Activated naive CD8-positive, alpha-beta T cell treated with anti-CD3 and anti-CD28 coated beads, Interleukin-2, amount 50 U/mL, for 24 hours (primary cell): ENCODE measurements at places on chromosomes 3 and 15.

DNA sequence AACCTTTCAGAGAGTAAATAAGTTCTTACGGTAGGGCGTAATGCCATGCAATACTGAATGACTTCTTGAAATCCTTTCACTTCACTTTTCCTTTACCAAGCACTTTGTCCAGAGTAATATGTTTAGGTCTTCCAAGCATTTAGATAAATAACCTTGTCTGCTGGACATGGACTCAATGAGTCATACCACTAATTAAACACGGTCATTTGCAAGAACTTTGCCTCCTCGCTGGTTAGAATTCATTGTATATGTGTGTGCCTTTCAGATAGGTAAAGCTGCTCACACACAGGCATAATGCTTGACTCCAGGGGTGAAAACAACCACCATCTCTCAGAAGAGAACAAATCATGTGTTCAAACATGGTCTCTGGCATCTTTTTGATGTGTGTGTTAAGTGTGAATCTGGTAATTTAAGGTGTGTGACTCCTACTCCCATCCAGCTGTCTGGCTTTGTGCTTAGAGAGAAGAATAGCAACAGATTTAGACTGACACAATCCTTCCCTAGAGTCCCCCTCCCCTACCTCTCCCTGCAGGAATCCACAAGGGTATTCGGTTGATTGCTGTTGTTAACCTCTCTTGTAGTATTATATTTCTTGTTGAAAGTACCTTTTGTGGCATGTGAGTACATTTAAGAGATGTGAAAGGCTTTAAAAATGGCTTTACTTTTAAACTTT, 419.0 kb downstream of the CNTN4 start:
- no peak for DNase-seq

DNA sequence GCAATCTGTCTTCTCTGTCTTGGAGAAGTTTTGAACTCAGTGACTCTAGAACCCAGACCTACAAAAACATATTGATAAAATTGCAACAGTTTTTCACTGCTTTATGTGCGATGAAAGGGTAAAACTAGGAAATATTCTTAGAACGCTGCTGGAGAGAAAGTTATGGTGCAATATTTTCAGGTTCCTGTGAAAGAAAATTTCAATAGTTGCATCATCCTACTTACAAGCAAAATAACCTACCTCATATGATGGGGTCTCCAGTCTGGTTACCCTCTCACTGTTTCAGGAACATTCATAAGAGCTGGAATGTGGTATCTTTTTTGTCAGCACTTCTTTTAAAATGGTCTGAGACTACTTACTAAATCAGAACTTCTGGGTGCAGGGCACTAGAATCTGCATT, 27.1 kb downstream of the GATM start:
- DNase-seq, result no peak

- no peak for DNase-seq
These were observed 26.7 kb upstream of the TGM5 start for GRCh38 chr15:43293432-43293831.

DNA sequence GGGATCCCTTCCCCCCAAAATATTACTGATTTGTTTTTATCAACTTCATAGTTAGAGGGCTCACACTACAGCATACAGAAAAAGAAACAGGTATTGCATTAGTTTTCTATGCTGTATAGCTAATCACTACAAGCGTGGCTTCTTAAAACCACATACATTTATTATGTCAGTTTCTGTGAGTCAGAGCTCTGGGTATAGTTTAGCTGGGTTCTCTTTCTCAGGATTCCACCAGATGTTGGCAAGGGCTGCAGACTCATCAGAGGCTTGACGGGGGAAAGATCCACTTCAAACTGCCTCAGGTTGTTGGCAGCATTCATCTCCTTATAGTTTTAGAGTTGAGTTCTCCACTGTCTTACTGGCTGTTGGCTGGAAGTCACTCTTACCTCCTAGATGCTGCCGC, 328.0 kb downstream of the NLGN1 start:
- DNase-seq, result no peak

GRCh38 chr15:89419370-89419984, 76.9 kb downstream of the RHCG start:
- DNase-seq, result peak; percentile 50

DNA sequence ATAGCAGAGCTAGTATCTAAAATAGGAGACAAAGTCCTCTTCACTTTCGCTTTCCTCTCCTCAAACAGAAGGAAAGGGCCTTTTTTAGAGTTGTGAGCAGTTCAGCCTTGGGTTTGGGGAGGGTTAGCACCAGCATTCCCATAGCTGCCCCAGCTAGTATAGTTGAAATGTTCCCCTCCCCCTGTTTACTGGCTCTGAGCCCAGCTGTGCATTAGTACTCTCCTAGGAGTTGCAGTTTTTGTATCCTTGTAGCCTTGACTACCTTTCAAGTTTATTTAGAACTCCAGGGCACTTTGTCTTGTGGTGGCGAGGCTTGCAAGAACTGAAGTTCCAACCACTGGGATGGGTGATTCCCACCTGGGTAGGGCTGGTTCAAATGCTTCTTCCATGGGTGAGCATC, 245.1 kb upstream of the NAALADL2 start:
- DNase-seq, result no peak

DNA sequence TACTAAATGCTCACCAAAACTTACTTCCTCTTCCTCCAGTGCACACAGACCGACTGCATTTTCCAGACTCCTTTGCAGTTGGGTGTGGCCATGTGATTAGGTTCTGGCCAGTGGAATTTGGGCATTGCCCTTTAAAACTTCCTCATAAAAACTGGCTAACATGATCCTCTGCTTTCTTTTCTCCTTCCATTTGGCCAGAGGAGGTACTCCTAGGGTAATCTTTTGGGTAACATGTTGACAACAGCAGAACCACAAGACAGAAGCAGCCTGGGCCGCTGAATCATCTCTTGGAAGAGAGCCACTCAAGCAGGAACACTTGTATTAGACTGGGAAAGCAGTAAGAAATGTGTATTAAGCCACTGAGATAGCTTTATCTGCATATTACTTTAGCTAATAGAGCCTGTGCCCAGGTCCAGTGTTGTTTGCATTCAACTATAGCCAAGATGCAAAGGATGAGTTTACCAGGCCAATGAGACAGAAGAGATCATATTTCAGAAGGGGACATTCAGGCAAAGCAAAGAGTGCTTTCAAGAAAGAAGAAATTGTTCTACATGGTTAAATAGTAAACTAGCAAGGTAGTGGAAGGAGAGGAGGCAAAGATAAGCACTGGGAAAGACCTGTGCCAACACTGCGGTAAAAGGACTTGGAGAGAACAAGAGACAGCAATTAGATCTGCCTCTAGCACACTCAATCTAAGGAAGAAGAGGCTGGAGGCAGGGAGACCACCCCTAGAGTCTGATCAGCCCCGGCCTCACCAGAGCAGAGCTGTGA, 79.8 kb downstream of the PLCH1 start:
- DNase-seq, result no peak

GRCh38 chr3:51395493-51396213, 4.6 kb downstream of the RBM15B start:
- no peak for DNase-seq

GRCh38 chr3:72582211-72582878, 265.9 kb downstream of the SHQ1 start:
- no peak for DNase-seq

DNA sequence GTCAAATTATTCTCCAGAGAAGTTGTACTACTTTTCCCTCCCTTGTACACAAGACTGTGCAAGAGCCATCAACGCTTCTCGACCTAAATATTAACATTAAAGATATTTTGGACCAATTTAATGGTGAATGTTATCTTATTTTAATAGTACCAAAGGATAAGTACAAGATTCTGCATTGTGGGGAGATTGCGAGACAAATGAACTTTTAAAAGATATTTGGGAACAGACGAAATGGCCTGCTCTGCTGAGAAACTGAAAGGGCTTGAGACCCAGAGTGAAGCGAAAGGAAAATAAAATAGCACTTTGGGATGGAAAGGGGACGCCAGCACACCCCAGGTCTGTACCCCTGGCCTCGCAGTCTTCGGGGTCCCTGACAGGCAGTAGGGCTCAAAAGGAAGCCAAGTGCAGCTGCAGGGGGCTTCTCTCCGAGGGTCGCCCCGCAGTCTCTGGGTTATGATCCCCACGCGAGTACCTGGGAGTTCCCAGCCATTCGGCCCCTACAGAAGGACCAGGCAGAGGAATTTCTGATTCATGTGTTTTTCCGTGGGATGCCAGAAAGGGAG, 97.6 kb upstream of the VGLL3 start:
- DNase-seq, result no peak

DNA sequence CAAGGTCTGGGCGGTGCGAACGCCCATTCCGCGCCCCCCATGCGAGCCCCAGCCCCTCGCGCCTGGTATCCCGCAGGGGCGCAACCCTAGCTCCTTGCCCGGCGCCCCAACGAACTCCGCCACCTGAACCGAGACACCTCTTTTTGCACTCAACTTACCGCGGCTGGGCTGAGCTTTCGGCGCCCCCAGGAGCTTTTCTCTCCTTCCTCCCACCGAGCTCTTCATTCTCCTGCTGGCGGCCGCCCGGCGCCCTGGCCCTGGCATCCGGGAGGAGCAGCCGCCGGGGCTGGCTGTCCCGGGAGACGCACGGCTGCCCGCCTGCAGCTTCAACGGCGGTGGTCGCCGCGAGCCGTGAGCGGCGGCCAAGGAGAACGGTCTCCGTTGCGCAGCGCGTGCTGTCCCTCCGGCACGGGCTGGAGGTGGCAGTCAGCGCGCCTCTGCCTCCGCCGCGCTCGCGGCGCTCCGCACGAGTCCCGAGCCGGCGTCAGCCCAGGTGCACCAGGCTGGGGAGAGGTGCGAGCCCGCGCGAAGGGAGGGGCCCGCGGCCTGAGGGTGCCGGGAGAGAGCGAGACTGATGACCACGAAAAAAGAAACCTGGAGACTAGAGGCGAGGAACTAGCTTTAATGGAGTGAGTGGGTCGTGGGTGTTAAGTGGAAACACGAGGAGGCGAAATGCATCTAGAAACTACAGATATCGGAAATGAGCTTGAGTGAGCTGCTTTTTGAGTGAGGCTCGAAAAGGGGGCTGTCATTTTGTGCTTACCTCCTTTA, 621.5 kb upstream of the ZNF385D start:
- DNase-seq, result peak; percentile 1

GRCh38 chr15:40857601-40858341, 13.9 kb downstream of the SPINT1 start:
- DNase-seq, result peak; percentile 86

- no peak for DNase-seq
These were observed 42.4 kb downstream of the CP start for GRCh38 chr3:149179220-149179619.

DNA sequence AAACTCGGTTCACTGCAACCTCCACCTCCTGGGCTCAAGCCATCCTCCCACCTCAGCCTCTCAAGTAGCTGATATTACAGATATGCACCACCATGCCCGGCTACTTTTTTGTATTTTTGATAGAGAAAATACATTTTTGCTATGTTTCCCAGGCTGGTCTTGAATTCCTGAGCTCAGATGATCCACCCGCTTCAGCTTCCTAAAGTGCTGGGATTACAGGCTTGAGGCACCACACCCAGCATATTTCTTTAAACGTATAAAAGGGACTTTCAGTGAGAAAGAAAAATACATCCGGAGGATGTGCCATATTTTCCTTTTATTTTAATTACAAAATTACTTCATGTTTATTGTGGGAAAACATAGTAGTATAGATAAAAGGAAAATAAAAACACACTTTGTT, 55.2 kb downstream of the RPL39L start:
- no peak for DNase-seq

- DNase-seq, result no peak
These were observed 141.3 kb upstream of the ATP2B2 start for GRCh38 chr3:10646531-10647335.

DNA sequence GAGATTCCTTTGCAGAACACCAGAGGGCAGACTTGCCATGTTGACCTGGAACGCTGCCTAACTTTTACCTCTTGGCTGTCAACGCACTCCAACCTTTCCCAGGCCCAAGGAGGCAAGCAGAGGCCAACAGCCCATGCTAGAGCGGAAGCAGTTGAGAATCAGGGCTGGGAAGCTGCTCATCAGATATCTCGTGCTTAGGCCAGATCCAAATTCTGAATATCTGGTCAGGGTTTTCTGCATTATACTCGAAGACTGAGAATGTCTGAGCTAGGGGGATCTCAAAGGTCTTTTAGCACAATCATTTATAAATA, 2.5 kb downstream of the XIRP1 start:
- peak; percentile 58 for DNase-seq

GRCh38 chr3:99868311-99868646, 50.6 kb downstream of the CMSS1 start:
- DNase-seq, result no peak

DNA sequence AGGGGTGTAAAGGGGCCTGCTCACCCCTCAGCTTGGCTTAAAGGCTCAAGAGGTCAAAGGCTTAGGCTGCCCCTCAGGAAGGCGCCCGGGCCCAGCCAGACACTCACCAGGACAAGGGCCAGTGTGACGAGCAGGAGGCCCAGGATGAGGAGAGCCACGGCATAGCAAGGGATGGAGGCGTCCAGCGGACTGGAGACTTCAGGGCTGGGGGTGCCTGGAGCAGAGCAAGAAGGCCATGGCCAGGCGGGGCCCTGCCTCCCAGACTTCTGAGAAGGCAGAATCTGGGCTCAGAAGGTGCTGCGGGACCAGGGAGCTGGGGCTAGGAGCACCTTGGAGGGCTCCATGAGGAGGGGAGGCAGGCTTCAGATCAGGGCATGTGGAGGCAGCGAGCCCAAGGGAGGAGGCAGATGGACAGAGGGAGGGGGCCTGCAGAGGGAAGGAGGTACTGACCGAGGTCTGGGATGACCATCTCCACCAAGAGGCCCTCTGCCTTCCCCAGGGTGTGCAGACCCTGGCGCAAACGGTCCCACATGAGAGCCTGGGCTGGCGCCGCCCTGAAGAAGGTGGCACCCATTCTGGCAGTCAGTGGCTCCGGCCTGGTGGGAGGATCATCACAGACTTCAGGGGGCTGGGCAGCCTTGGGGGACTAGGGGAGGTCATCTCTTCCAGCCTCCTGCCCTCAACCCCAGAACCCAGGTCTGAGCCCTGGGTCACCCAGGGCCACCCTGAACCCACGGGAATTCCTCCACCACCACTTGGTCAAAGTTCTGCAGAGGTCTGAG, 24.5 kb downstream of the C15orf39 start:
- no peak for DNase-seq

DNA sequence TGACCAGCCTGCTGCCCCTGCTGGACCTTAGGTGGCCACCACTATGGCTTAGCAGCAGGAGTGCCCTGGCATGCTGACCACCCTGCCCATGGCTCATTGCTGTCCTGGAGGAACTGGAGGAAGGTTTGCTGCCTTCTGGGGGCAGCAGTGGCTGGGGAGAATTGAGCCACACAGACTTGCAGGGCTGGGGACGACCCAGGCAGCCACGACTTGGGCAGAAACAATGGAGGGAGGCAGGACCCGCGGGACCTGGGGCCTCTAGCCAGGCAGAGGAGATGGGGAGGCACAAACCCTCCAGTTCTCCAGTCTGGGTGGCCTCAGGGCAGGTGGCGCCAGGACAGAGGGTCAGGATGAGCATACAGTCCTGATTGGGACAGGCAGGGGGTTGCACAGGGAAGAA, 32.8 kb downstream of the ADAMTS7 start:
- no peak for DNase-seq

- DNase-seq, result no peak
These were observed 30.3 kb upstream of the ESYT3 start for GRCh38 chr3:138404121-138404520.

- no peak for DNase-seq
These were observed 80.3 kb upstream of the PRTG start for GRCh38 chr15:55823191-55823670.
